ENCODE measurements at places on chromosomes 7 and 10. TPM values are rescaled to one million over a fixed set of nuclear protein-coding genes. Genes with fewer than 3 reads are reported as not detected.

Gene FAM20C
- 13.3 TPM for total RNA-seq

DNA sequence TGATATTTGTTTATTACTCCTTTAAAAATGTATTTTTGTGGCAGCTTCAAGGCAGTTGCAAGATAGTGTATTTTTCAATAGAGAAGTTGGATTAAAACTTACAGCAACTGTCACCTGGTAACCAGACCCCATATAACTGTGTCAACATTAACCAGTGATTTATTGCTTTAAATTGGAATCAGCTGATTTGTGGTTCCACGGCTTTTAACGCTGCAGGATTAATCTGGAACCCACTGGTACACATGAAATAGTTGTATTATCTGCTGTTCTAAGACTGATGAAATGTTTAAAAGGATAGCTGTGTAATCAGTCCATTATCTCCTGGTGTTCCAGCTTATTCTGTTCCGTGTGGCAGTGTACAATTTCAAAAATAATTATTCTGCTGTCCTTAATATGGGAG, 180.2 kb downstream of the CELF2 start:
- DNase-seq, result no peak

- no peak for DNase-seq
Observed at GRCh38 chr7:137583172-137583571, 239.6 kb upstream of the PTN start.

DNA sequence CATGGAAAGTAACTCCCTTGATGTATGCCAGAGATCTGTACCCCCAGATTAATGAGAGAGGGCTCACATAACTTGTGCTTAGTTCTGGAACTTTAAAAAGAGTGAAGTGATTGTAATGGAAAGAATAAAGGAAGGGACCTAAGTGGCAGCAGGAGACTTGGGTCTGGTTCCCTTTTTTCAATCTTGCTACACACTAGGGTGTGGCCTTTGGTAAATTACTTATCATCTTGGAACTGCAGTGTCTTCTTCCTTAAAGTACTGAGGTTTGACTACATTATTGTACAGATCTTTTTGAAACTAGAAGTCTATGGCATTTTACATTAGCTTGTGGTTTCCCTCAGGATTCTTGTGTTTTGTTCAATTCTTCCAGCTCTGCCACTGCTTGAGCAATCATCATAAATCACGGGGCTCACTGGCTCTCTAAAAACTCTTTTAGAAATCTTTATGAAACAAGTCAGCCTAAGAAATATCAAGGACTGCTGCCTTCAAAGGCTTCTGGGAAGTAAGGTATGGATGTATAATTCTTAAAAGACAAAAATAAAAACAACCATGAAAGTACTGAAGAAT, 22.5 kb upstream of the CHRM2 start:
- DNase-seq, result no peak

All from pulmonary artery endothelial cell (primary cell).